SK-N-DZ (cell line): ENCODE measurements at places on chromosomes 6 and 20.

DNA sequence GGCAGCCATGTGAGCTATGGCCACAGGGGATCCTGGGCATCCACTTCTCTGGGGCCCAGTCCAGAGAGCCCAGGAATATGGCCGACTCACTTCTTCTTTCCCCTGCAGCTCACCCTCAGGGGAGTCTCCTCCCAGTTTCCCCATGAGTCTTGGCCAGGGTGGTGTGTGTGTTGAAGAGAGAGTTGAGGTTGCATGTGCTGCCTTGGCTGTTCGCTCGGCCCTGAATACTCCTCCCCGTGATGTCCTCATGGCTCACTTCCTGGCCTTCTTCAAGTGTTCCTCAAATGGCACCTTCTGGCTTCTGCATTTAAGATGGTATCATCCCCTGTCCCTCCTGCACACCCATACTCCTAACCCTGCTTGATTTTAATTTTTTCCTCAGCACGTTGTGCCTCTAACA, 3.2 kb upstream of the TREML1 start:
- no peak for DNase-seq

GRCh38 chr6:4133941-4134838, 1.2 kb downstream of the ECI2 start:
- no peak for DNase-seq

DNA sequence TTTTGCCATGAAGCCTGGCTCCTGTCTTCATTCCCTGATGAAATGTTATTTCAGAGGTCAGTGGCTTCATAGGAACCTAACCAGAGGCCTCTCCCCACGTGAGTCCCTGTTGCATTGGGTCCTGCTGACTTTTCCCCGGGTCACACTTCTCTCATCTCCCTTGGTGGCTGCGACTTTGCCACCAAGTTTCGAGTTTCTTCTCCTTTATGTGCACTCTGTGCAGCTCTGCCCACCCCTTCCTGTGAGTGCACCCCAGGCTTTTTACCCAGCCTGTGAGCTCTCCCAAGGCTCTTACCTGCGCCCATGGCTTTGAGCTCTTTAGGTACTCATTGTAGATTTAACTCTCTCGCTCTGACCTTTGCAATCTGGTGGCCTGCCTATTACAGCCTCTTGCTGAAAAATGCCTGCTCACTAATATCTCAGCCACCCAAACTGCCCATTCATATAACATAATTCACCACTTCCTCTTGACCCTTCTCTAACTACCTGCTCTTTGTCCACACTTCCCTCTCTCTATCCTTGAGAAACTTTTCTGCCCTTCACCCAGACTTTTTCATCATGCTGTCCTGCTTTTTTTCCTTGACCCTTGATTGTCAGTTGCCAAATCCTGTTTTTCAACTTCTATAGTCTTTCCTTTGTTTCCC, 105.9 kb downstream of the SASH1 start:
- no peak for DNase-seq

- DNase-seq = no peak
These were observed 122.8 kb downstream of the TASP1 start for GRCh38 chr20:13515796-13516558.

DNA sequence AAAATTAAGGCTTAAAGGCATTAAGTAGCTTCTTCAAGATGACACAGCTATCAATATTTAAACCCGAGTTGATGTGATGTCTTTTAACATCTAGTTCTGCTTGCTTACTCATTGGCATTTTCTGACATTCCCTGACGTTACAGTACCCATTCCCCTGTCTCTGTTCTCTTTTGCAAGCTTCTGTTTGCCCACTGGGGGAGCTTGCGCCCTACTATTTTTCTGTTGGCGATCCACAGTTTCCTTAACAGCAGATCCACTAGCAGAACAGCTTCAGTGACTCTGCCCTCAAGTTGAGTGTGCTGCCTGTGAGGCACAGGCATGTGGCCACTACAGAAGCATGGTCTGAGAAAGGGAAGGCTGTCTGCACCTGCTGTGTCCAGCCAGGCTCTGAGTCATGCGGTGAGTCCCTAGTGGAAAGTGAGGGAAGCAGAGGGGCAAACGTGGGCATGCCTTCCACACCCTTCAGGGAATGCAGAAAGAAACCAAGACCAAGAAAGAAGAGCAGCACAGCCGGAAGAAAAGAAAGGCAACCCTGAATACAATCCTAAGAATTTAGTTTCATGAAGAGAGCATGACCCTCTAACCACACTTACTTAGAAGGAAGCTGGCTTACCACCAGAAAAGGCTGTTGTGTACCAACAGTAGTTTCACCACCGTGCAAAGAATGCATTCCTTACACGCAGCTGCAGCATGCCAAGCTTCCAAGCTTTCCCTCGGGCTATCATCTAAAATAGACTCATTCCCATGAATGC, 97.7 kb upstream of the VGLL2 start:
- DNase-seq = no peak

DNA sequence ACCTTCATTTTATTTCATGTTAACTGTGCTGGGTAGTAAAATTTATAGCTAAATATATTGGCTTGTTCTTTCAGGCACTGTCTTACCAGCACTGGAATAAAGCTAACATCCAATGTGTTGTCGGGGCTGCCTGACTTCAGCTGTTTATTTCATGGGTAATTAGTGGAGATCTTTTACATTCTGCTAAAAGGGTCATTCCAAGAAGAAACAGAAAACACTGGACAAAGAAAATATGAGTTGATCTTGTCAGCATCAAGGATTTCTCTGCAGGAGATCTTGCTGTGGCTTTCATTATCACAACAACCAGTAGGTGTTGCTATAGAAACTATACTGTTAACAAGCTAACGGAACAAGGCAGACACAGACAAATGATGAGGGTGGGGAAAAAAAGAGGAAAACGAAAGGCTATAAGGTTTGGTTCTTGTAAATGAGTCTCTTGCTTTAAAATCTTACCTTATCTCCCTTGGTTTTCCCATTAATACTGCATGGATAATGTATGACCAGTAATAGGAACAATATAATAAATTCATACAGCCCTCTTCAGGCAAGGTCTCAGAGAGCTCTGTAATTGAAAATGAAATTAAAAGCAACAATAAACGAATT, 206.8 kb downstream of the SIM1 start:
- DNase-seq = peak; percentile 35

GRCh38 chr20:35034145-35034544, 58.5 kb downstream of the TRPC4AP start:
- no peak for DNase-seq
